ENCODE measurements at places on chromosomes 12 and 14.

DNA sequence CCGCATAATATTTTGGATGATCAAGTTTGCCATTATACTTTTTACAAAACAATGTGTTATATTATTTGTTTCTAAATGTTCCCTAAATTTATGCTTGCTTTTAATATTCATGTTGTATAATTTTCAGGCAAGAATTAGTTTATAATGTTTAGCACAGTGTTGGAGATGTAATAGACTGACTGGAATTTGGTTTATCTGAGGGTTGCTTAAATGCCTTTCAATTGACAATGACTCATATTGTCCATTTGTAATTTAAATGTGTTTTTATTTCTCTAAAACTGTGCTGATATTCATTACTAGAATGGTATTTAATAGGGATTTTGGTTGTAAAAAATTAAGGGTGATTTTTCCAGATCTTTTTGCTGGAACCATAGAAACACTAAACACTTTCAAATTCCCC lies 788.4 kb downstream of the SLC6A15 start:
- DNase-seq: no peak

DNA sequence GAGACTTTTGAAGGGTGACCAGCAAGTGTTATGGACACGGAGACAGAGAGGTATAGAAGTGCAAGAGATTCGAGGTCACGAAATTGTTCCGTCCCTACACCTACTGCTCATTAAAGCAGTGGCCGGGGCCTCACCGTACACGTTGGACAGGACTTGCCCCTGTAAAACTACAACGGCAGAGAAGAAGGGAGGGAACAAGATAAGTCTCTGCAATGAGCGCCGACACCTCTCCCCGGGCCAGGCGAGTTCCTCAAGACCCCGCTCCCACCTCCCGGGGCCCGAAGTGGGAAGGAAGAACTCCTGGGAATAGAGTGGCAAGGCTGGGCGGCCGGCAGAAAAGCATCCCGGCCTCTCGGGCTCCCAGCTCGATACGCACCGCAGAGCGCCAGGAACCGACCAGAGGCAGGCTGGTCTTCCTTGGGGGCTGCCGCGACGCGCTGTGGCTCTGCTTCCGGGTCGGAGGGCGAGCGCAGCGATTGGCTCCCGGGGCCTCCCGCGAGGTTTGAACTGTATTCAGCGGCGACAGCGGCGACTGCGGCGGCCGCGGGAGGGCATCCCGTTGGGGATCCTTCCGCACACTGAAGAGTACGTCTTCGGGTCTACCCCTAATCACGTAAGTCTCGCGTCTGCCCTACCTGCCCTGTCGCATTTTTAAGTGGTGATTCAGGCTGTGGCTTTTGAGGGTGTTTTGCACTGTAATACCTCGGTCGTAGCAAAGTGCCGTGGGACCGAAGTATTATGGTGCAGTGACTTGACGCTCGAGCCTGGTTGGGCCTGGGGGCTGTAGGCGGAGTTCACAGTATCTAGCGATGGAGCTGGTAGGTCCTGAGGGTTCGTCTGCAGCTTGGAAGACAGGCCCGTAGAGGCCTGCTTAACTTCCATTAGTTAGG lies at the start of the genes NUP37 and PARPBP:
Gene NUP37 (minus strand): TSS at position 441 of the 890 bp plus-strand sequence. CDS start 1,596 bp downstream, outside the sequence.
Gene PARPBP (plus strand): TSS at position 510 of the 890 bp plus-strand sequence. CDS start 3,706 bp downstream, outside the sequence.
- DNase-seq: peak; percentile 76

DNA sequence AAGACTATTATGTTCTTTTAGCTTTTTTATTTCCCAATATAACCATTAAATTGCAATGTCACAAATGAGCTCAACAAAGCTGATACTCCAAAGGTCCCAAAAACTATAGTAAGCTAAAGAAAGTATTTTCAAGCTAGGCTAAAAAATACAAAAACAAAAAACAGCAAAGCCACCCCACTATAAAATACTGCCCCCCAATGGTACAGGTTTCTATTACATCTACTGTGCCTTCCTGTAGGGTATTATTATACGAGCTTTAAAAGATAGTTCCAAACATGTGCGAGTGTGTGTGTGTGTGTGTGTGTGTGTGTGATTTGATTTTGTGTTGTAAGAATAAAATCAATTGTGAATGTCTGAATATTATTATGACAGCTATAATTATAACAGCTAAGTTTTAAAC lies 1.1 kb downstream of the IFNG start:
- DNase-seq: no peak

GRCh38 chr14:23183479-23183878 lies at the start of gene SLC7A8:
Gene SLC7A8 (minus strand): TSS chr14:23183660. CDS start chr14:23182914, 746 bp downstream.
- peak; percentile 72 for DNase-seq

DNA sequence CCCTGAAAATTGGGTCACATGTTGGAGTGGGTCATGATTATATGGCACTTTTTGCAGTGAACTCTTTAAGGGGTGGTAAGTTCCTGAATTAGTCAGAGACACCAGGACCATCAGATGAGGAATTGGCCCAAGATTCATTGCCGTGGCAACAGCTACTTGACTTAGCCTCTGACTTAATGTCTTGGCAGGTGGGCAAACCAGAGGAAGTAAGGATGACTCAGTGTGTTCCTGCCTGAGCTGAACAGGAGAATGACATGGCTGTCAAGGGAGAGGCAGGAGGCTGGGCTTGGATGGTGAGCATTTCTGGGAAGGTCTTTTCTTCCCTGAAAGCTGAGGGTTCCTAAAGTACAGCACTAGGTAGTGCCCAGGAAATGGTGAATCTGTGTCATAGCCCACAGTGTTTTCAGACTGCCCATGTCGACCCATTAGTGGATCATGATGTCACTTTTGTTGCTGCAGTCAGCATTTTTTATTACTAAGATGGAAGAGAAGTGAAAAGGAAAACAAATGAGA lies 170.1 kb upstream of the PWP1 start:
- DNase-seq: peak; percentile 28

- no peak for DNase-seq
Observed at GRCh38 chr12:69987579-69988091, 162.6 kb downstream of the MYRFL start.

GRCh38 chr12:24723759-24724158 lies 225.1 kb downstream of the BCAT1 start:
- DNase-seq: no peak

- no peak for DNase-seq
Observed at GRCh38 chr12:129067491-129067890, 214.2 kb downstream of the GLT1D1 start.

GRCh38 chr14:29982171-29982570 lies 54.5 kb upstream of the PRKD1 start:
- DNase-seq: no peak

- no peak for DNase-seq
Observed at GRCh38 chr12:79183003-79183402, 318.4 kb downstream of the SYT1 start.

DNA sequence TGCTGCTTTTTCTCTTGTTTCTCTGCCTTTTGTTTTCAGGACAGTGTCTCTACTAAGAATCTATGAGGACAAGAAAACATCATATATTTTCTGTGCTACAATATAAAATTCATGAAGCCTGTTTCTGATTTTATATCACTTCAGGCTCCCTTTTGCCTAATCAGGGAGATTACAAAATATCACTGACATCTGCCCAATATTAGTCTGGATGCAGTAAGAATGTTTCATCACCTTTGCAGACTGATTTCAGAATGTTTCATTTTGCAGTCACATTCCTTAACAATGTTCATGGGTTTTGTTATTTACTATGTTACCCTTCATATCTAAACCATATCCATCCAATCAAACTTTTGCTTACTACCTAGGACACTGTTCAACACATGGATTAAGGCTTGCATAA lies 491 bp upstream of the CLEC6A start:
- no peak for DNase-seq

- no peak for DNase-seq
Observed at GRCh38 chr14:101596742-101597141, 35.4 kb downstream of the DIO3 start.

GRCh38 chr14:64703395-64704142 lies 655 bp upstream of the PLEKHG3 start:
- no peak for DNase-seq

DNA sequence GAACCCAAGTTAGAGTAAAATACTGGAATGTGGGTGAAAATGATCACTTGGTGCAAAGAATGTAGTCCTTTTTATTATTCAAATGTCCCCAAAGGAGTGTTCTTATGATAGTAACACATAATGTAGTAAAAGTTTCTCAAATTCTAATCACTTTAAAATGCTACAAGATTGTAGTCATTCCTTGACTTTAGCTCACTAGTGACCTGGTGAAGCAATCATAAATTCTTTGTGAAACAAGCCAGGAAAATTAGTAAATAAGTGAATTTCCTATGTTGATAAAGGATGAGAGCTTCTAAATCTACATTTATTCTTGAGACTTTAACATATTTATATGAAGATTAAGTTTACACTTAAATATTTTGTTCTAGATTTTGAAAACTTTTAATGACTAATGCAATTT lies 30.7 kb upstream of the SLC17A8 start:
- DNase-seq: no peak

DNA sequence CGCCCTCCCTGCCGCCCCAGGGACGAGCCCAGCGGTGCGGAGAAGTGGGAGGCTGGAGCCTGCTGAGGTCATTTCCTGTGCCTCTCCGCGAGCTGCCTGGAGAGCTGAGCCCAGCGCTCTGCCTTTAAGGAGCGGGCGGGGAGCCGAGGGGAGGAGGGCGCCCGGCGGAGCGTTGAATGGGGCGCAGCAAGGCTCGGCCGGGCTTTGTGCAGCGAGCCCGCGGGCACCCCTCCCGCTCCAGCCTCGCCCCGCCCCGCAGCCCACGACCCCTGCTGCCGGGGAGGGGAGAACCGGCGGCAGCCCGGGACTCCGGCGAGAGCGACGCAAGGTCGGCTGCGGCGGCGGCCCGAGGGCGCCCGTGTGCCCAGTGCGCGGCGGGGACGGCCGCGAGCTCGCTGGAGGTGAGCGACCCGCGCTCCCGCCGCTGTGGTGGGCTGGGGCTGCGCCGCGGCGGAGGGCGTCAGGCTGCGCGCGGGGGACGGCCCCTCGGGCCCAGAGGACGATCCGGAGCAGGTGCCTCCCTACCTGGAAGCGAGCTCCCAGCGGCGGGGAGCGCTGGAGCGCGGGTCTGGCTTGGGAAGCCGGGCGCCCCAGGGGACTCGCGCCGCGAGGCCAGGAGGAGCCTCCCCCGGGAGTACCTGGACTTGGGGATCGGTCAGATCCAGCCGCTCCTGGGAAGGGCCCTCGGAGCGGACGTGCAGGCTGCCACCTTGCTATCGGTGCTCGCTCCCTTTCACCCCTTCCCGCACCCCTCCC lies at the start of gene PLEKHH1:
Gene PLEKHH1 (plus strand): TSS at position 293 of the 756 bp plus-strand sequence. CDS start 8,578 bp downstream, outside the sequence.
- peak; percentile 87 for DNase-seq

DNA sequence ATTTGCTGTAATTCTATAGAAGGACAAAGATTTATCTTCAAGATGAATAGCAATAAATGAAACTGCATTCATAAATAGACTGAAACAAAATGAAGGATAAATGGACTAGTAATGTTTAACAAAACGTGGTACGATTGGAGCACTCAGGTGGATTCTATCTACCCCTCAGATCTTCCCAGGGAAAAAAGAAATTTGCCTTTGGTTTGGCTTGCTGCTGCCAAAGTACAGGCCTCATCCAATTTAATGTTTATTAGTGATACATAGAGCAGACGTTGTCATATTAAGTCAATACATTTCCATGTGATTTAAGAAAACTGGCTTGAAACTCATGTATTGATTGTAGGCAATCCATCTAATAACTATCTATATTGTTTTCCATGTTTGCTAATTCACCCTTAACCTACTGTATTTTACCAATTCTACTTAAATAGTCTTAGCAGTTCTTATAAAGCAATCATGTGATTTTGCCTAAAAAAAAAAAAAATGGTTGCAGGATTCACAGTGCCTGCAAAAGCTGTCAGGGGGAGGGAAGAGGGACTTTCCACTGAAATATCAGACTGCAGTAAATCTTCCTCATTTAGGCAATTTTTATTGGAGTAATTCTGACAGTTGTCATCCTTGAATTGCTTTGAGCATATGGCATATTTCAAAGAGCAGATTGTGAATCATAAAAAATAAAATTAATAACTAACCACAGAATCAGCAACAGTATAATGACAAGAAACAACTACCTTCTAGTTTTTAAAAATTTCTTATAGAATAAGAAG lies 242.2 kb upstream of the NPAS3 start:
- no peak for DNase-seq

GRCh38 chr14:38873941-38874612 lies 229.0 kb downstream of the SEC23A start:
- DNase-seq: no peak

DNA sequence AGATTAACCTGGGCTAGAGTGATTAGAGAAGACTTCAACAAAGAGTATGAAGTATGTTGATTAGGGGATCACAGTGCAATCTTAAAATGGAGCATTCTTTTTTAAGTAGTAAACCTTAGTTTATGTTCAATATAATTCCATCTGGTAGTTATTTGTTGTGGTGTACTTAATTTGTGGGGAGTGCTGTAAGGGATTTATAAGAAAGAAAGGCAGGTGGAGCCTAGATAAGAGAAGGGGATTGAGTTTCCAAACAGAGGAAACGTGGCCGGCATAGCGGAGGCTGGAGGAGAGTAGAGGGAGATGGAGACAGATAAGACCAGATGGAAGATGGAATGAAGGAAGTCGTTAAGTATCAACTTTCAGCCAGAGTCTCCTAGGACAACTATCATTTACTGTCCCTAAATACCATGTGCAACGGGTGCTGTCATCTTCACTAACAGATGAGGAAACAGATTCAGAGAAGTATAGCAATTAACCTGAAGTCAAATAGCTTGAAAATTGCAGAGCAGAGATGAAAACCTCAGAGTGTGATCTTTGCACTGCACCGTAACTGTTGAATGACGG lies 38.1 kb downstream of the GOLGA5 start:
- DNase-seq: no peak

DNA sequence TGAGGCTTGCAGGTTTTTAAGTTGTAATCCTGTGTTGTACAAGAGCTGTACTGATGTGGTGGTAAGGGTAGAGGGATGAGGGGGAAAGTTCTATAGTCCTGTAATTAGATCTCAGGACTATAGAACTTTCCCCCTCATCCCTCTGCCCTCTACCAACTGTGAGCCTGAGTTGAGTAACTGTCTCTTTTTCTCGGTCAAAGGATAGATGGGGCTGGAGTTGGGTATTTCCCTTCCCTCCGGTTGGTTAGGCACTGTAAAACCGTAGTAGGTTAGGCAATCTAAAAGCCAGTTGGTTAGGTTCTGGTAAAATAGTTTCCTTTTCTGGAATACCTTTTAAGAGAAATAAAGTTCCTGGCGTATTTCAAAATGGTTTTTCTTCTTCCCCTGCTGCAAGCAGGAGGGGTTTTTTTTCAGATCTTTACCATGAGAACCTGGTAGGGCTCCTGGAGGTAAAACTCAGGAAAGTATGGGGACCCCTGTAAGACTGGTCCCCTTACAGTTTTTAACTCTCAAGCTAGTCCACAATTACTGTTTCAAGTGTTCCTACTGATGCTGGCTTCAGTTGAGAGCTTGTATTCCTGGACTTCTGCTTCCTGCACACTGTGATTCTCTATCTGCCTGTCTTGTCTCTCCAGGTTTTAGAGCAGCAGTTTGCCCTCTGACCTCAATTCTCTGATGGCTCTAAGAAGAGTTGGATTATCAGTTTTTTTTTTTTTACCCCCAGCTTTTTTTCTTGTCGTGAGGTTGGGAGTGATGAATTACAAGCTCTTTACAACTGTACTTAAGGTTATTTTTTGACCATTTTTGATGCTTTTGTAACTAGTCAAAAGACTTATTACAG lies 58.7 kb downstream of the FUT8 start:
- no peak for DNase-seq

GRCh38 chr12:52156757-52157565 lies 34.9 kb downstream of the KRT80 start:
- peak; percentile 16 for DNase-seq

GRCh38 chr12:104694711-104695110 lies 238.0 kb downstream of the CHST11 start:
- DNase-seq: no peak

- peak; percentile 54 for DNase-seq
Observed at GRCh38 chr12:65511134-65511834, 232.8 kb downstream of the MSRB3 start.

GRCh38 chr12:114876968-114877680 lies 193.1 kb upstream of the TBX3 start:
- DNase-seq: no peak

- DNase-seq: no peak
Observed at GRCh38 chr12:92070054-92070863, 75.4 kb downstream of the BTG1 start.

Measured in hypothalamus (tissue), 51 donors.